ENCODE measurements at places on chromosomes 7 and 10.

GRCh38 chr7:17144322-17144721, 154.1 kb upstream of the AHR start:
- no peak for DNase-seq

- DNase-seq = no peak
These were observed 6.9 kb downstream of the KMT2E start for GRCh38 chr7:105020926-105021325.

GRCh38 chr7:155338632-155339320, 41.1 kb downstream of the INSIG1 start:
- no peak for DNase-seq

GRCh38 chr10:121974535-121975294, at the start of gene NSMCE4A:
Gene NSMCE4A (minus strand): TSS chr10:121975217. CDS start chr10:121975165, 52 bp downstream.
- no peak for DNase-seq

DNA sequence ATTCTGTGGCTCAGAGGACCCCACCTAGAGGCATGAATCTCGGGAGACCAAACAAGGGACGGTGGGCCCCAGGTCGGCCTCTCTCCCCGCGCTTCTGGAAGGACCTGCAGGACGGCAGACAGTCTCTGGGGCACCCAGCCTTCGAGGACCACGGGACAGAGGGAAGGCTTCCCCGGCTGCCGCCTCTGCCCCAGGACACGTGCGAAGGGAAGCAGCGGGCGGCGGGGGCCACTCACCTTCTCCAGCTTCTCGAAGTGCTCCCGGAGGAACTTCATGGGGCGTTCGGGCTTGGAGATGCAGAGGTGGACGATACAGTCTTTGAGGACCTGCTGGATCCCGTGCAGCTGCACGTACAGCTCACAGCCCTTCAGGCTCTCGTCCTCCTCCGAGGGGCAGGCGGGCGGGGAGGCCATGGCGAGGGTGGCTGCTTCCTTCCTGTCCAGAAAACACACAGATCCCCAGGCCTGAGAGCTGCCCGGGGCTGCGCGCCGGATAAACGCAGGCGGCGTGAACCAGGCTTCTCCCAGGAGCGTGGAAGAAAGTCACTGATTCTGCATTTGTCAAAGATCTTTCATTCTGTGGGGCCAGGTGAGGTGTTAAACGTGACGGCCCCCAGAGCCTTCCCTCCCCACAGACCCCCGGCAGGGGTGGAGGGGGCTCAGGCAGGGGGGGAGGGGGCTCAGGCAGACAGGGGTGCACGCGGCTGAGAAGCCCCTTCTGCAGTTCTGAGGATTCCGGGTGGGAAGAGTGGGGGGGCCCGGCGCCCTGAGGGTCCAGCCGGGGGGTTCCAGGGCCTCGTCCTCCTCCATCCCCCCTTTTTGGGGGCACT, 15.2 kb upstream of the DNAAF5 start:
- no peak for DNase-seq
